ENCODE measurements at places on chromosomes 16 and 17.

GRCh38 chr17:75832652-75833400 is 11.4 kb downstream of the UNC13D start:
- DNase-seq, result no peak

DNA sequence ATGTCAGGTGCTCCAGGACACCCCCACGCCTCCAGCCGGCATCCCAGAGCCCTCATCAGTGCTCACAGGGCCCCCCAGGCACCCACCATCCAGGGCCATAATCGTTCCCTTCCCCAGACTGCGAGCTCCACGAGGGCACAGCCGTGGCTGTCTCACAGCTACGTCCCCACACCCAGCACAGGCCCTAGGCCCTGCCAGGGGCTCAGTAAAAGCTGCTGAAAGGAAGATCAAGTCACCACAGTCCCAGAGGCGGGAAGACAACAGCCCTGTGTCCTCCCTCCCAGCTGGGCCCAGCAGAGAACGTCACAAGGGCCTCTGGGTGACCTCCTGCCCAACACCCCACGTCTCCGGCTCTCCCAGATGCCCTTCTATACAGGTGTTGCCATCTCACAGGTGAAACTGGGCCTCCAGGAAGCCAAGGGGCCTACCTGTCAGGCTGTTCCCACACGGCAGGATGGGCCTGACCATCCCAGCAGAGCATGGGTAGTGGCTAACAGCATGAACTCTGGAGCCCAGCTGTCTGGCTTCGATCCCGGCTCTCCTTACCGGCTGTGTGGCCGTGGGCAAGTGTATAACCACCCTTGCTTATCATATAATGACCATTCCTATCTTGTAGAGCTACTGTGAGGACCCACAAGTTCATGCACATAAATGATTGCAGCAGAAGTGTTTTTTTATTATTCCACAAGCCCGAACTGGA is 17.9 kb downstream of the ARL2BP start:
- DNase-seq, result peak; percentile 62

GRCh38 chr17:58668598-58668935 is 23.3 kb downstream of the TEX14 start:
- DNase-seq, result no peak

DNA sequence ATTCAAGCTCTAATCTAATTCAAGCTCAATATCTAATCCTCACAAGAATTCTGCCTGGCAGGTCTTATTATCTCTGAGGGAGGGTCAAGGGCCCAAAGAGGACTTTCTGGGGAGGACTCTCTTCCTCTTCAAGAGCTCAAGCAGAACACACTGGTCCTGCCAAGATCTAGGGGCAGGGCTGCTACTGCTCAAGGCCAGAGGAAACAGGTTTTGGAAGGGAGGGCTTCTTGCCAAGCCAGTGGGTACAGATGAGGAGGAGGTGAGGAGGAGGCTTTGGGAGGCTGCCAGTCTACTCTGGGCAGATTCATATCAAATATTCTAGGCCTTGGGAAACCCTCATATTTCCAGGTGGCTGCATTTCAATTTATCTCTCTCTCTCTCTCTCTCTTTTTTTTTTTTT is 51.8 kb upstream of the IL34 start:
- peak; percentile 24 for DNase-seq

GRCh38 chr17:59643159-59644140 is 23.8 kb downstream of the CLTC start:
- no peak for DNase-seq

DNA sequence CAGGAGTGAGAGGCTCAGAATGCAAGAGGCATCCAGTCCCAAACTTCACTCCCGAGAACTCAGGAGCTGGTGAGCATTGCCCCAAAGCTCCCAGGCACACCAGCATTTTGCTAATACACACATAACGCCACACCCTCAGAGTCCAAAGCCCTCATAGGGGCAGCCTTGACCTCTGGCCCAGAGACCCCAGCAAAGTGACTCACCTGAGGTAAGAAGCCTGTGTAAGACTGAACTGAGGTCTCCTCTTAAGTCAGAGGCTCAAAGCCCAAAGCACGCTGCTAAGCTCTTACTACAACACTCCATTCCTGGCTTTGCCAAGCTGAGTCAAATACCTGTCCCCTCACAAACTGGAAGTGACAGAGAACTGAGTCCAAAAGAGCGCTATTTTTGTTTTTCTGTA is 16.4 kb downstream of the ST3GAL2 start:
- no peak for DNase-seq

DNA sequence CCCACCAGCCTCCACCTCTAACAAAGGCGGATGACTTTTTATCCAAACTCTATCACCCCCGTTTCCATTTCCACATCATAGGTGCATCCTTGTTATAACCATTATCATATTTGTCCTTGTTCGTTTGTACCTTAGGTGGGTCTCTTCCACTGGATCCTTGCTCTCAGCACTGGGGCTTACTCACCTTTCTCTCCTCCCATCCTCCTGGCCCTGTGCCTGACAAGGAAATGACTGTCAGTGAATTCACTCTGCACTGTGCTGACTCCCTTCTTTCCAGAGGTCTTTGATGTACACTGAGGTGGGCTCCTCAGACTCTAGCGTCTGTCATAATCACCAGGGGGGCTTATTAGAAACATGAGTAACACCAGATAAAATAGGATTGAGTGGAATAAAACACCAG is 3.1 kb downstream of the GSG1L2 start:
- no peak for DNase-seq

GRCh38 chr16:88810166-88810911 is 1.4 kb downstream of the APRT start:
- no peak for DNase-seq

DNA sequence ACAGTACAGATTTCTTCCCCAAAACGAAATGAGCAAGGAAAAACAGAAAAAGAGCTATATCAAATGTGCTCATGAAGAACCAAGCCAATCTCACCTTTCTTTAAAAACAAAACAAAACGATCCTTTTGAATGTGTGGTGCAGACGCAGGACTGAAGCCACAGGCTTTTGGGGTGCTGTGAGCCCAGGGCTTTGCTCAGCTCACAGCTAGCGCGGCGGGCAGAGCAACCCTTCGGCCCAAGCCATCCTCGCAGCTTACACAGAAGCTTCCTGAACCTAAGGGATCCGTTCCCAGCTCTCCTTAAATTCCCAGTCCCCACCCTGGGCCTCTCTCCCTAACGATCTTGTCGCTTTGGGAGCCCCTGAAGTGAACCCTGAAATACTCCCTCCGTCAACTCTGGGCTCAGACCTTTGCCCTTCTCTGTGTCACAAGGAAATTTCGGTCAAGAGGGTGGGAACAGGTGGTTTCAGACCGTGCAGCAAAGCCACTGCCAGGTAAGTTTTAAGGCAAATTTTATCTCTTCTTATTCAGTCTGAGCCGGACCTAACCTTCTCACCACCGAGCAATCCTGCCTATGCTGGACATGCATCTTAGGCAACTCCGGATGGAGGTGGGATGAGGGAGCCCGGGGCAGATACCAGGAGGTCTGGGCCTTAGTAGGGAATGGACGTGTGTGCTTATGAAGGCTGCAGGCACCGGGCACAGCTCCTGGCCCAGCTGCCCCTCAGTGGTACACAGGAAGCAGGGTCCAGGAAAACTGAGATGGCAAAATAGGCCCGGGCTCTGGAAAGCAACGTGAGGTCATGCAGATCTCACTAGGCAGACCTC is 52.0 kb downstream of the COTL1 start:
- DNase-seq, result no peak

GRCh38 chr17:42109086-42109485 is 3.4 kb downstream of the DHX58 start:
- DNase-seq, result no peak

- DNase-seq, result no peak
These were observed 209.6 kb upstream of the CACNG5 start for GRCh38 chr17:66625311-66625767.

- DNase-seq, result no peak
These were observed 259.9 kb upstream of the IRX3 start for GRCh38 chr16:54546521-54546920.

DNA sequence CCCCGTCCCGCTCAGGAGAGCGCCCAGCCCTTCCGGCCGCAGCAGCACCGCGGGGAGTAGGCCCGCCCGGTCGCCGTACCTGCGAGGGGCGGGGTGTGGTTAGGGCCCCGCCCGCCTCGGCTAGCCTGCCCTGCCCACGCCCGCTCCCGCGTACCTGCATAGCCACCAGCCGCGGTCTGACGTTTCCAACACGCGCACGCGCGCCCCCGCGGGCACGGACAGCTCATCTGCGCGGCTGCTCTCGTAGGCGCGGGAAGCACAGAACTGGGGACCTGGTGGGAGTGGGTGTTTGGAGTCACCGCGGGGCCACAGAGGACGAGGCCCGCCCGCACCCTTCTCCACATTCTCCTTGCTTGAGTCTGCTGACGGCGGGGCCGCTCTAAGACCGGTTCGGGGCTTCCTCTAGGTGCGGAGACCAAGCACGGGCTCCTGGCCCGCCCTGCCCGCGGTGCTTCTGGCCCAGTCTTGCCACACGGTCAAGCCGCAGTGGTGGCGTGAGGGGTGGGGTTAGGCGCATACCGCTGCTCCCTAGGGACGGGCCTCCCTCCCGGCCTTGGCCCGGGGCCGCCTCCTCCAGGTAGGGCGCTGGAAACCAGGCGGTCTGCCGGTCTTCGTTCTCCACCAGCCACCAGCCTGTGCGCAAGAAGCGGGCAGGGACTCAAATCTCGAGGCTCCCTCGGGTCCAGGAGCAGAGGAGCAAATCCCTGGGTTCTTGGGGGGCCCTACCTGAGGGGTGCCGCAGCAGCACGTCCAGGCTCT is 1.8 kb downstream of the NOXO1 start:
- DNase-seq, result no peak

DNA sequence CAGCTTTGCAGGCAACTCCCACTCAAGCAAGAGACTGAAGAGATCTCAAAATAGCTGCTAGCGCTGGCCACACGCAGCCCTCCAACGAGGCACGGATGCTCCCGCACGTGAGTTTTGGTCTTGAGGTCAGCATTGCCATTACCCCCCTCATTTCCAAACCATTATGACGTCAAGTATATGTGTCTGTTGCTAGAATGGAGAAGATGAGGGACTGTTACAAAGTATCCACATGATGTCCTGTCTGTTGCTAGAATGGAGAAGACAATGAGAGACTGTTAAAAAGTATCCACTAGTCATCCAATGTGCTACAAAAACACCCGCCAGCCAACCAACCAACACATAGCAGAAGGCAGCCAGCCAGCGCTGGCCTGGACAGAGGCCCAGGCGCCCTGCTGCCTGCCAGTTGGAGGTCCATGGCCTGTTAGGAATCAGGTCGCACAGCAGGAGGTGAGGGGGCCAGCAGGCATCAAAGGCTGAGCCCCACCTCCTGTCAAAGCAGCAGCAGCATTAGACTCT is 24.8 kb downstream of the KLHDC4 start:
- no peak for DNase-seq

DNA sequence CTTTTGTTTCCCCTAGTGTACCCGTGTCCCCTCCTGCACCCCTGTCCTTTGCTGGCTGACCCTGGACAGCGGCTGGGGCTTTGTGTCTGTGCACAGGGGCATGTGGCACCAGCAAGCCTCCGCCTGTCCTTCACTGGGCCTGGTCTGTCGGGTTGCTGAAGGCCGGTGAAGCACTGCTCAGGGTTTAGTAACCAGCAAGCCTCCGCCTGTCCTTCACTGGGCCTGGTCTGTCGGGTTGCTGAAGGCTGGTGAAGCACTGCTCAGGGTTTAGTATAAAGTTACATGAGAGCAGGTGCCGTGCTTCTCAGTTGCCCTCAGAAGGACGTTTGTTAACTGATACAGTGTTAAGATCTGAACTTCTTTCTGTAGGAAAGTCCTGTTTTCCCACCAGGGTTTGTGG is 33.8 kb downstream of the DEF8 start:
- no peak for DNase-seq

DNA sequence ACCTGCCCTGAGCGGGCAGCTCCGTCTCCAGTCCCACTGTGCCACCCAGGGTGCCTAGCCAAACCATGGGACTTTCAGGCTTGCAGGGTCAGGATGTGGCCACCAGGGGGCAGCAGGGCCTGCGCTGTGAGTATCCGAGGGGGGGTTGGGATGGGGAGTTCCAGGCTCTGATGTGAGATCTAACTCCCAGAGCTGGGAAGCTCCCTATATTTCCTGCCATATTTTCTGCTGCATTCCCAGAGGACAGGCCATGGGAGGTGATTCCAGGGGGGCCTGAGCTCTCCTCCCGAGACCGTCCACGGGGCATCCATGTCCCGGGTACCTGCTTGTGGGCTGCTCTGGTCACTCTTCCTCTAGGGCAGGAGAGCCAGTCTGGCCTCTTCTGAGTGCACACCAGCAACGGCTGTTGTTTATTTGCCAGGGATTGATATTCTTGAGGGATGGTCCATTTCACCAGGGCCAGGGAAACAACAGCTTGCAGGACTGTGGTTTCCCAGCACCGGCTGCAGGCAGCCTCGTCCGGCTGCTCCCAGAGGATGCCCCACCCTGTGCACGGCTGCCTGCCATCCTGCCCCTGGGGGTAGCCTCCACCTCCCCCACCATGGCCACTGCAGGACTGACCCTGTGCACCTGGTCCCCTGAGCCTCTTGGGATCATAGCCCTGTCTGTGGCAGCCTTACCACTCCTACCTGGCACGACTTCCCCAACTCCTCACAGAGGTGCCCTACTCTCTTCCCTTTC is 1.2 kb downstream of the GPR142 start:
- no peak for DNase-seq

DNA sequence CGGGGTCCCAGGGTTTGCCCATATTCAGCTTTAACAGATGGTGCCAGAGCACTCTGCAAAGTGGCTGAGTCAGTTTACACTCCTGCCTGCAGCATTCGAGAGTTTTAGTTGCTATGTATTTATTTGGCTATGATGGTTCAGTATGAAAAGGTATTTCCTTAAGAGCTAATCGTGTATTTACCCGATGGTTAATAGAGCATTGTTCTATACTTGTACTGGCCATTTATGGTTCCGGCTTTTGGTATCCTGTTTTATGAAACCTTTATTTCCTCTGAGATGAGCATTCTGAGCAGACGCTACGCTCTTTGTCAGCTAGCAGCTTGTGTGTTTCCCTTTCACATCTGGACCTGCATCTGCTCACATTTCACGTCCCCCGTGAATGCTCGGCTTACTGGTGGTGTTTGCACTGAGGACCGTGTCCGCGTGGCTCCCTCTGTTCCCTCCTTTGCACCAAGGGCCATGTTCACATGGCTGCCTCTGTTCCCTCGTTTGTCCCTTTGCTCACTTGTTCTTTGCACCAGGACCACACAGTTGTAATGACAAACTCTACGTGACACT is 149.1 kb upstream of the CHMP6 start:
- DNase-seq, result peak; percentile 36

DNA sequence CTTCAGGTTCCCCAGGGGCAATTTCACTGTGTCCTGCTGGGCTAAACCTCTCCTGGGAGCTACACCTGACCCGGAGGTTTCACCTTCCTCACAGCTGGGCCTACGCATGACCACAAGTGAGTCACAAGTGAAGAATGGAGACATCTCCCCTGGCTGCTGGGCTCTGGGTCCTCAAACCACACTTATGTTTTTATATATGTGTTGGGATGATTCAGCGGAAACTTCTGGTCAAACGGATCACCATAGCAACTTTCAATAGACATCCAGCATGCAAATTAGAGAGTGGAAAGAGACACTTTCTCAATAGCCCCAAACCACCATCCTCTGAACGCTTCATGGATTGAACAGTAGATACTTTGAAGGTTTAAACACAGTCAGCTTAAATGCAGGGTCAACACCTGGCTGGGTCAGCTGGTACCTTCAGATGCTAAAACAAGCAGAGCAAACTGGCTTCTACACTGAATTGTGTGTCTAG is 28.0 kb upstream of the MAF start:
- no peak for DNase-seq

- DNase-seq, result no peak
These were observed 332.8 kb upstream of the DYNLRB2 start for GRCh38 chr16:80208015-80208414.

- no peak for DNase-seq
These were observed 126.9 kb downstream of the MRM1 start for GRCh38 chr17:36728030-36728991.
